Glomerular endothelial cell (primary cell): ENCODE measurements at places on chromosomes 3 and 15. TPM values are rescaled to one million over a fixed set of nuclear protein-coding genes. Genes with fewer than 3 reads are reported as not detected.

DNA sequence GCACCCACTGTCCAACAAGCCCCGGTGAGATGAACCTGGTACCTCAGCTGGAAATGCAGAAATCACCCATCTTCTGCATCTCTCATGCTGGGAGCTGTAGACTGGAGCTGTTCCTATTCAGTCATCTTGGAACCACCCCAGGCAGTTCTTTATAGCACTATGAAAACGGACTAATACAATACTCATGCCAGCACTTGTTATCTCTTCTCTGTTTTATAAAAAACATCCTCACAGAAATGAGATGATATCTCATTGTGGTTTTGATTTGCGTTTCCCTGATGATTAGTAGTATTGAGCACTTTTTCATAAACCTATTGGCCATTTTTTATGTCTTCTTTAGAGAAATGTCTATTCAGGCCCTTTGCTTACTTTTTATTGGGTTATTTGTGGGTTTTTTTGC, 156.2 kb upstream of the ARPP21 start:
- no peak for DNase-seq

DNA sequence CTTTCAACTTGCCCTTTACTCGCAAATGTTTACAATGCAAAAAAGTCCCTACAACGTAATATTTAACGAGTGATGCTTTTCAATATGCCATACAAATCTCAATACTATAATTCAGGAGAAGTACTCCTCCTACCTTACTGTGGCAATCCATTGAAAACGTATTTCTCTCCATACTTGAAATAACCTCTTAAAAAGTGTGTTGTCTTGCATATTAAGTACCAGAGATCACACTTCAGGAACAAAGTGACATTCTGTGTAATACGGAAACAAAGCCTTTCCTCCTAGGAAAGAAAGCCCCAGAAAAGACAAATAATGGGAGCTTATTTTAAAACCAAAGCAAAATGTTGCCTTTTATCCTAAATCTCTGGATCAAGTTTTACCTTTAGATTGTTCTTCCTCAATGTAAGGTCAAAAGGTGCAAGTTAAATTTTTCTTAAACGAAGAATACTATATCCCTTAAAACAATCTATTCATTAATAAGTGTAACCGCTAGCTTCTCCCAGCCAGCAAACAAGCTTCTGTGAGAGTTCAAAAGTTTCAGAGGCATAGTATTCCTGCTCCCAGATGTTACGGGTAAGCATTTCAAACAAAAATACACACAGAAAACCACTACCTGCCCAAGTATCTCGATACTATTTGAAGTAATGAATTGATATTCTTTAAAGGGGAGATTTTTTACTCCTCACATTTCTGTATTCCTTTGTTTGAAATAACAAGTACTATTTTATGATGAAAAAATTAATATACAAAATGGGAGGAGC, 1.7 kb downstream of the TJP1 start:
- DNase-seq, result no peak

GRCh38 chr15:28955993-28956421, 70.2 kb downstream of the APBA2 start:
- no peak for DNase-seq

The ZBTB47 gene
- 19.1 and 24.3 TPM in 2 replicates for total RNA-seq

DNA sequence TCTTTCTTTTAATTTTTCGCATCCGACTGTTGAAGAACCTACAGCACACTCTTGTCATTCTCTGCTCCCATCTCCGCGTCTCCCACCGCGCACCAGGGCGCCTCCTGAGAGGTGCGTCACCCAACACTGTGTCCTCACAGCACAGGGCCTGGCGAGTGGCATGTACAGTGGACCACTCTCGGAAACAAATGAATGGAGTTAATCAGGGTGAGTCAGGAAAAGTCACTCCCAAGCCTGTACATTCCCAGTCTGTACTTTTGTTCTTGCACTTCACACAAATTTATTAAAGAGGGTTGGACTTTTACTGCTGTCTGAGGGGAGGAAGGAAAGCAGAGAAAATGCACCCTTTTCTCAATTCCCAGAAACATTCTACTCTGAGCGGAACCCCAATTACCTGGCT, 625 bp downstream of the COL6A6 start:
- no peak for DNase-seq

The GOLGA6L10 gene
- total RNA-seq, result 0.73 and 1.3 TPM in 2 replicates

The SYNPR gene
- total RNA-seq, result not detected in 2 replicates

GRCh38 chr3:133997871-133998635, 31.7 kb downstream of the SLCO2A1 start:
- no peak for DNase-seq

The PAK6 gene
- not detected in 2 replicates for total RNA-seq

The ST6GAL1 gene
- 81.4 and 89.0 TPM in 2 replicates for total RNA-seq

DNA sequence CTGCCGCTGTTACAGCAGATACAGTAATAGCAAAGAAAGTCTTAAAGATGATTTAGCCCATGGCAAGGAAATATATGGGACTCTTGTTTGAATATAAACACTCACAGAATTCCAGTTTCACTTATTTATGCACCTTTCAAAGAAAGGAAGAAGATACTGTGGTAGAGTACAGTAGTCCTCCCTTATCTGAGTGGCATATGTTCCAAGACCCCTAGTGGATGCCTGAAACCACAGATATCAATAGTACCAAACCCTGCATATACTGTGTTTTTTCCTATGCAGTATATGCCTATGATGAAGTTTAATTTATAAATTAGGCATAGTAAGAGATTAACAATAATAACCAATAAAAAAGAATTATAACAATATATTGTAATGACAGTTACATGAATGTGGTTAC, 8.2 kb downstream of the MAP2K1 start:
- no peak for DNase-seq

The ADAMTS9 gene
- total RNA-seq, result 72.1 and 96.2 TPM in 2 replicates

DNA sequence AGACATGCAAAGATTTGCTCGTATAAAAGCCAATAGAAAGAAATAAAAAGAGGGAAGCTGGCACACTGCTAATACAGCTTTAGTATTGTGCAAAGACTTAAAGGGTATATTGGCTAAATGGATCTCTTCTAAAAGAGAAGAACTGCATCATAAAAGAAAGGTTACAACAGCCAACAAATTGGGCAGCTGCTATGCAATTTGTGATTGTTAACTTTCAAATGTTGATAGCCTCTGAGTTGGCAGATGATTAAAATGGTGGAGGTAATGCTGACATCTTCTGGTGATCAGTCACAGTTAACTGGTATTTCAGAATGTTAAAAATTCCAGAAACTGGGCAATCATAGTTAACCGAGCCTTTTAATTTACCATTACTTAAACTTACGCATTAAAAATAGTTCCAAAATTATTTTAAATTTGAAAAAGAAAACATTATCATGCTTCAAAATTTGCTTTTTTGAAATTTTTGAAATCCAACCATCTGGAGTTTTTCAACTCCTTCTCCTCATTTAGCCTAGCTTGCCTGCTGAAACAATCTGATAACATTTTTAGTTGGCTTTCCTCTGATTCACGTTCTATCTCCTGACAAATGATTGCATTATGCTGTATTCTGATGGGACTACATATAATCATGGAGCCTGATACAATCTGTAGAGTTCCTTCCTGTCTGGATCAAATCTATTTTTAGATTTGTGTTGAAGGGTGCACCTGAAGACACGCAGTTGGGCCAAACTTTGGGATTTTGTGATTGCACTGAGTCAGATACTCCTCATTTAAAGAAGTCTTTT, 144.0 kb upstream of the PDZRN3 start:
- no peak for DNase-seq

The RYR3 gene
- 0.44 TPM in 1 of 2 replicates, not detected in the other for total RNA-seq

The CLK3 gene
- total RNA-seq, result 72.4 and 102 TPM in 2 replicates

DNA sequence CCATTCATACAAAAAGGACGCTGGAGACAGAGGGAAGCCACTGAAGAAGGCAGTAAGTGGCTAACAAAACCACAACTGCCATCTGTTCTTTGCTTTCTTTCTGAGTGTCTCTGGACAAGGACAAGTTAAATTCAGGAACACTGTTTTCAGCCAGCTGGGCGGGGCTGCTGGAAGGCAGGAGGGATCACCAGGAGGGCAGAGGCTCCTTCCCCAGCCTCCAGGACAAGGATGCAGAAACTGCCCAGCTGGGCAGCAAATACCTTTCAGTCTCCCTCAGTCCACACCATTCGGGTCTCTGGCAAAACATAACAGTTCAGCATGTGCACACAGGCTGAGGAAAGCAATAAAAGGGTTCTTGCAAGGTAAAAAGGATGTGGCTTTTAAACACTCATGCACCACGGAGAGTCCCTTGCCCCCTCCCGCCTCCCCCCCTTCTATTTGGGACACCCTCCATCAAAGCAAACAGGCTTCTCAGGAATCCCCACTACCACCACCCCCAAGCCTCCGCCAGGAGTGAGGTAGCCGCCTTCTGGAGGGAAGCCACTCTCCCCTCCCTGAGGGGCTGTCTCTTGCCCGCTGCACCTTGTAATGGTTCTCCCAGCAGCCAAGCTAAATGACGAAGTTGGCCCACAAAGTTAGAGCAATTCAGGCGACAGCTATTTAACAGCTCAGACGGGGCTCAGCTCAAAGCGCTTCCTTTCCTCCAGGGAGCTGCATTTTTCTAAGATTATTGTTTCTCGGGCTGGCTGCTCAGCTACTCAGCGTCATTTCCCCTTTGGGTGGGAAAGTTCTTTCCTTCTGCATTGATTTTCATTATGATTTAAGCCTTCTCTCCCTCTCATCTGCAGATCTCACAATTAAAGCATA, 3.8 kb downstream of the HEG1 start:
- DNase-seq, result no peak

GRCh38 chr3:71599416-71599815, 15.9 kb upstream of the FOXP1 start:
- DNase-seq, result no peak

GRCh38 chr3:177150970-177151627, 46.2 kb downstream of the TBL1XR1 start:
- DNase-seq, result peak; percentile 27

DNA sequence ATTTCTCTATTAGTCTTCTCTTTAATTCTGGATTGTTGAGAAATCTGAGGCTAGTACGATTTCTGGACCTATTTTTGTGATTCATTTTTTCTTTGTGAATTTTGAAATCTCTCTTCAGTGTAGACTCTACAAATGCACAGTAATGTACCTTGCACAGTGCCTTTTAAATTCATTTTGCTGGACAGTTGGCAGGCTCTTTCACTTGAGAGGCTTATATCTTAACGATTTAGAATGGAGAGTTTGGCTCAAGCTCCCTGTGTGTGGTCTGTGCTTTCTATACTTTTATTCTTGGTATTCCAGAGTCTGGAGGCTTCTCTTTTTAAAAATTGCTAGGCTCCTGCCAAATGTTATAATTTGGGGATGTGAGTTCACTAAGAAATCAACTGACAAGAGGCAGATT, 8.8 kb downstream of the CRYBG3 start:
- no peak for DNase-seq

GRCh38 chr3:170418422-170419398, at the start of gene CLDN11:
Gene CLDN11 (plus strand): TSS chr3:170418868. CDS start chr3:170419067, 199 bp downstream.
- no peak for DNase-seq

The AGBL1 gene
- not detected in 2 replicates for total RNA-seq

The ACOX2 gene
- total RNA-seq, result 0.10 and 4.7 TPM in 2 replicates

DNA sequence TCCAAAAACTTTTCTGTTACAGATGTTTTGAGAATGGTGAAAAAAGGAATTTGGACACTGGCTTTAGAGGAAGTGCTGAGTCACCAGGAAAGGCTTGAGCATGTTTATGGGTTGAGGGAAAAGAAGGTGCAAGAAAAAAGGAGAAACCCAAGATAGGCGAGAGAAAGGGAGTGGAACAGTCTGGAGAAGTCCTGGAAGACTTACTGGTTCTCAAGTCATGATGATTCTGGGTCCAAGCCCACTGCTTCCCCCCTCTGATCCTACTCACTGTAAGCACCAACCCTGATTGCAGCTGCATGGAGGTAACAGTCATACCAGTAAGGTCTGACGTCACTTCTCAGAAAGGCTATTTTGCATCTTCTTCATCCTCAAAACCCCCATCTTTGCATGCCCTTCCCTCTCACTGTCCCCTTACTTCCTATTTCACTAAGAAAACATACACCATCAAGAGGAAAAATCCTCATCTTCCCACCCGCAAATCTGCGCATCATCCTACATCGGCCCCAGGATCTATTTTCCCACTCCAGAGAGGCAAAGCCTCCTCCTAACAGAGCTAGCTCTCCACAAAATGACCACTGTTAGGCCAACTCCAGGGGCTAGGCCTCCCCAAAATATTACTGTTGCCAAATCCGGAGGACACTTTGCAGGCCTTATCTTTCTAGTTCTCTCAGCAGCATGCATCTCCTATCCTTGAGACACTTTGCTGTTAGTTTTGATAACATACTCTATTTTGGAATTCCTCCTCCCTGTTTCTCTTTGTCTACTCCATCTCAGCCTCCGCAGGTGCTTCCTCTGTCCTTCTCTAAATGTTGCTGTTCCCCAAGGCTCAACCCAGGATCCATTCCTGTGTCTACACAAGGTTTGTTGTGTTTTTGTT, 3.2 kb upstream of the ATP13A3 start:
- DNase-seq, result no peak

DNA sequence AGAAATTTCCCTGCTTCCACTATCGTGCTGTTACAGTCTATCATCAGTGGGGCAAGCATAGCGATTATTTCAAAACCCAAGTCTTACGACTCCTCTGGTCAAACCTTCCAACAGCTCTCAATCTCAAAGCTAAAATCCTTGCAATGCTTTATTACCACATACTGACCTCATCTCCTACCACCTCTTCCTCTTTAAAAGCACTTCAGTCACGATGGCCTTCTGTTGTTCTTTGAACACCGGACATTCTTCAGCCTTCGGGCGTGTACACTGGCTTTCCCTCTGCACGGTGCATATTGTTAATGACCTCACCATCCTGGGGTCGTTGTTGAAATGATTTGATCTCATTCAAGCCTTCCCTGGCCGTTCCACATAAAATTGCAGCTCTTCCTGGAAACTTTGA, 31.1 kb downstream of the MAGEL2 start:
- DNase-seq, result no peak

- no peak for DNase-seq
Measured at GRCh38 chr3:45088543-45089358, 57.4 kb downstream of the CDCP1 start.

DNA sequence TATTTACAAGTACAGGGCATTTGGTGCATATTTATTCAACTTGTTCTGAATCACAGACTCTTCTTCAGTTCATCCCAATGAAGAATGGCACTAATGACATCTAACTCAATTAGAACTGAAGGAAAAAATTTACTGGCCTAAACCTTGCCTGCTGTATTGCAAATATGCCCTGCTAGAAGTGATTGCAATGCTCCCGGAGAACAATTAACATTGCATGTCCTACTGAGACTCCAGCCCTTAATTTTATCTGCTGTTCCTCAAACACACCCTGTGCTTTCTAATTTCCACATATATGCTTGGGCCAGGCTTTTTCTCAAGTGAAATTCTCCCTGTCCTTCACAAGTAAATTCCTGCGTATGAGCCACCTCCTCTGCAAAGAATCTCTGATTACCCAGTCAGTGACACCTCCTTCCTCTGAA, 8.3 kb downstream of the ACKR4 start:
- DNase-seq, result no peak

- DNase-seq, result no peak
Measured at GRCh38 chr3:98188545-98188944, 22.0 kb downstream of the OR5H15 start.
